Neural progenitor cell (in vitro differentiated cells): ENCODE measurements at places on chromosomes 1 and 21. TPM values are rescaled to one million over a fixed set of nuclear protein-coding genes. Genes with fewer than 3 reads are reported as not detected.

The FNDC5 gene
- total RNA-seq = 9.6 and 21.4 TPM in 2 replicates

The IL19 gene
- total RNA-seq = not detected in 2 replicates

The GPATCH4 gene
- 17.2 and 18.6 TPM in 2 replicates for total RNA-seq

The CLK2 gene
- 41.7 and 62.2 TPM in 2 replicates for total RNA-seq

The ARHGAP29 gene
- total RNA-seq = 11.4 and 14.8 TPM in 2 replicates

The SPATA17 gene
- 1.6 and 2.1 TPM in 2 replicates for total RNA-seq

DNA sequence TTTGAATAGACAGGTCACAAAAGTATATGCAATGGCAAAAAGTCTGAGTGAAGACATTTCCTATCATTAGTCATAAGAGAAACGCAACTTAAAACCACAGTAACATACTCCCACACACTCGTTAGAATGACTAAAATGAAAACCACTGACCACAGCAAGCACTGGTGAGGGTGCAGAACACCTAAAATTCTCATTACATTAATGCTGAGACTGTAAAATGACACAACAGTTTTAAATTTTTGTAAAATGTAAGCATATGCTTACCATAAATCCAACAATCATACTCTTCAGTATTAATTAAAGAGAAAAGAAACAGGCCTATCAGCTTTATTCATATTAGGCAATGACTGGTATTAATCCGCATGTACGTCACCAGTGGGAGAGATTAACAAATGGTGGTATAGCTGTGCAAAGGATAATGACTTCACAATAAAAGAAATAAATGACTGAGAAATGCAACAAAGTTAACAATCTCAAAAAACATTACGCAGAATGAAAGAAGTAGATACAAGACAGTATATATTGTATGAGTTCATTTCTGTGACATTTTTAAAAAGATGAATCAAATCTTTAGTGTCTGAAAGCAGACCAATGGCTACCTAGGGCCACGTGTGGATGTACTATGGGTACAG is 253.5 kb downstream of the AKT3 start:
- DNase-seq = no peak

DNA sequence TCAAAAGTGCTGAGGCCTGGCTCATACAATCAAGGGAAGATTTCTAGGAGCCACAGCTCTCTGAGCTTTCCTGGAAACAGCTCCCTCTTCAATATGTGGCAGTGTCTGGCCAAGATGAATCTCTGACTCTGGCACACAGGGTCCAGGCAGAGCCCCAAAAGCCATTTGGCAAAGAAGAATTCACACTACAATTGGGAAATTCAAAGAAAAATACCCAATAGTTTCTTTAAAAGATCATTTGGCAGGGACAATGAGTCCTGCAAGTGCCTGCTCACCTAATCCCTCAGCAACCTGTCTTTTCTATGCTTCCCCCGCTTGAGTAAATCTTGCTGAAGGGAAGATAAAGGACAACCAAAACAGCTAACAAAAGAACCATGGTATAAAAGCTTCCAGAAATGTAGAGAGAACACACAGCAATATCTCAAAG is 124.6 kb downstream of the TGFBR3 start:
- peak; percentile 79 for DNase-seq

- DNase-seq = no peak
Measured at GRCh38 chr1:159869607-159870006, 7.2 kb upstream of the VSIG8 start.

GRCh38 chr1:63618011-63618410 is 24.8 kb downstream of the PGM1 start:
- no peak for DNase-seq

DNA sequence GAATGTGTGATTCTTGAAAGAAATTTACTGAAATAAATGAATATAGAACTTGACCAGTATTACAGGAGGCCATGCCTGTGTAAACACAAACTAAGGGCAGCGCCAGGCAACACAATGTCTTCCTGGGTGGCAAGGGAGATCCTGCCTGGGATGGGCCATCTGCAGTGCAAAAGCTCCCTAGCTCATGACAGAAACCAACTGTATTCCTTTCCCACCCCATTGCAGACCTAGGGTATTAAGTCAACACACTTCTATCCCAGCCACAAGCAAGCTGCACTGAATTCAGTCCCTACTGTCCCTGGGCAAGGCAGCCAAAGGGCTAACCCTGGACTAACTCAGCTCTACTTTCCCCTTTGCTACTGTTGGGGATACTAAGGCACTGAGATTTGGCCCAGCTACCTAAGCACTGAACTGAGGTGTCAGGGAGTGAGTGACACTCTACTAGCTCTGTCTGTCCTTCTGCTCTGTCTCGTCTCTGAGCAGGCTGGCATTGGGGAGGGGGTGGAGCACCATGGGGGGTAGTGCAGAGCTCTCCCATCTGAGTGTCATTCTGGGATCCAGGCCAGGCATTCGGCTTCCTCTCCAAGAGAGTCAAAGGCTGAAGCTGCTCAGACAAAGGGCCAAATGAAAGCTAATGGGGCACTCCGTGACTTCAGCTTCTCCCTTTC is 2.5 kb downstream of the INKA2 start:
- peak; percentile 31 for DNase-seq

- peak; percentile 90 for DNase-seq
Measured at GRCh38 chr1:17661546-17662157, 93.5 kb upstream of the ACTL8 start.
